ENCODE measurements at places on chromosomes 5 and 9.
A peak's percentile ranks its signal among the peaks of the same experiment; 100 is the strongest.

DNA sequence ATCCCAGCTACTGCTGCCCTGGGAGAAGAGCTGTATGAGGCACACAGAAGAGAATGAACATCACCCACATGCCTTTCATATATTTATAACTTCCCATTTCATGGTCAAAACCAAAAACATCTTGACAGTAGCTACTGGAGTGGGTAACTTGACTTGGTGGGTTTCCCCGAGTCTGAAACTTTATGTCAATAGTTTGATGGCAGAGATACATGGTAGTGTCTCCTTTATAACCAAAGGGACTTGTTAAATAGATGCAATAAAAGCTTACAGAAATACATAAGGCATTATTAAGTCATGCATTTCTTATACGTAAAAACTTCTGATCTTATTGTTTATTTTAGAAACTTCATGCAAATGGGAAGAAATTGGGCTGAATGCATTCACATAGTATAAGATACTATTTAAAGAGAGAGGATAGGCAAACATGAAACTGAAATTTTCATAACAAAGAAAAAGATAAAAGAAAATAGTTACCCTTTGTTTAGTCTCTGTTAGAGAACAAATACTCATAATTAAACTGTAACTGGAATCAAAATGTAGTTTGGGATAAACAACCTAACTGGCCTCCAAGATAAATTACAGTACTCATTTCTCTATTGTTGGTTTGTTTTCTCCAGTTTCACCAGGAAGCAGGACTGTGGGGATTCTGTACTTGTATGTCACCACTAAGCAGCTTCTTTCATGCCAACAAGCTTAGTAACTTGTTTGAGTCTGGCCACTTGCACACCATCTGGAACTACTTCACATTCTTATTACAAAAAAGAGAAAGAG is 459.3 kb upstream of the MEF2C start:
- H3K4me3 ChIP-seq, result no peak overlapping the region
- DNase-seq, result peak; percentile 86
- H3K27me3 ChIP-seq, result no peaks in the 10 kb centered on the region
- H3K4me1 ChIP-seq, result no peaks in the 10 kb centered on the region

DNA sequence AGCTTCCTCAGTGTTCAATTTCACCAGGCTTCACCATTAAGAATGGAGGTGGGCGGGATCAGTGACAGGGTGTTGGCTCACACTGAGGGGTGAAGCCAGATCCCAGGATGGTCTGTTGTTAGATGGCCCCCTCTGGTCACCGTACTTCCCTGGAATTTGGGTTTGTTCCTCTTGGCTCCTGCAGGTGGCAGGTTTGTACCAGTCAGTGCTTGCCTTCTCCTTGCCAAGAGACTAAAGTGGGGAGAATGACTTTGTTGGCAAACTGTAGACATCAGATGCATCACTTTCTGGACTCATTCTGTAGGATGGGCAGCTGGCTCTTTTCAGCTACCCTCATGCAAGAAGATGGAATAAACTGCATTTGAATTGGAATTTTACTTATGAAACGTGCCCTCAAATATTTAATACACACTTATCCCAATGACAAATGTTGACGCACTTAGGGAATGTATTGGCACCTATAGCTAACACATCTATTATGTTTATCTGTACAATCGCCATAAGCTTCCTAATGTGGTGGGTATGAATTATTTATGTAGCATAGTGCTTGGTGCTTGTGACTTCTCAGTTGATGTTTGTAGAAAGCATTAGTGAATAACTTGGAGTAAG is 31.4 kb upstream of the ANKRD55 start:
- peaks cover 8% of the 10 kb centered on the region for H3K4me1 ChIP-seq
- H3K27me3 ChIP-seq, result no peaks in the 10 kb centered on the region
- H3K36me3 ChIP-seq, result no peaks in the 10 kb centered on the region
- no peak overlapping the region for H3K4me3 ChIP-seq

DNA sequence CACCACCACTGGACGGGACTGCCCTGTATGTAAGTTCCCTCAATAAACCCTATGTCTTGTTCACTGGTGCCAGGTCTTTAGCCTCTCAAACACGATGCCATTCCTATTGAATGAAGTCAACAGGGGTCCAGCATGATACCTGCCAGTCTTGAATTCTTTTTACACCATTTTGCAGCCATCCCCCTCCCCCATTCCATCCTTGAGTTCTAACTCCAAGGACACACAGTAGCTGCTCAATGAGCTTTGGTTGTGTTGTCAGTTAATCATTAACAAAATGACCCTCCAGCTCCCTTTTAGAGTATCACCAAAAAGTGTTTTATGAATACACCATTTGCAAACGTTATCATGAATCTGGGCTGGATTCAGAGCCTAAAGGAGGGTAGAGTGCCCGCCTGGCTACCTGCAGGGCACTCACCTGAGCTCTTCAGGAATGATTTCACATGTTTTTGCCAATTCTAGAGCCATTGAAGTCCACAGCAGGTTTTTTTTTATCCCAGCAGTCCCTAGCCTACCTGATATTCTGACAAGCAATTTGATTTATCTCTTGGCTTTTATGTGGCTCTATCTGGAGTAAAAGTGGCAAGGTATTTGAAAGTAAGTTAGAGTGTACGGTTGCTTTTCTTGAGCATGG is 271.8 kb downstream of the SMARCA2 start:
- H3K4me1 ChIP-seq, result no peaks in the 10 kb centered on the region
- no peak overlapping the region for H3K4me3 ChIP-seq
- DNase-seq, result no peak
- no peaks in the 10 kb centered on the region for H3K36me3 ChIP-seq

- no peak overlapping the region for H3K4me3 ChIP-seq
- no peak overlapping the region for H3K27ac ChIP-seq
- H3K4me1 ChIP-seq, result peaks cover 2% of the 10 kb centered on the region
- H3K27me3 ChIP-seq, result no peaks in the 10 kb centered on the region
- H3K36me3 ChIP-seq, result peaks cover 3% of the 10 kb centered on the region
- no peak for DNase-seq
These were observed 550 bp upstream of the CKMT2 start for GRCh38 chr5:81232464-81233079.

GRCh38 chr9:13017260-13017659 is 242.4 kb downstream of the LURAP1L start:
- DNase-seq, result no peak
- H3K4me1 ChIP-seq, result peaks cover 2% of the 10 kb centered on the region
- no peaks in the 10 kb centered on the region for H3K27me3 ChIP-seq
- H3K36me3 ChIP-seq, result no peaks in the 10 kb centered on the region
- no peak overlapping the region for H3K4me3 ChIP-seq

- H3K27me3 ChIP-seq, result no peaks in the 10 kb centered on the region
- H3K36me3 ChIP-seq, result no peaks in the 10 kb centered on the region
- no peak for DNase-seq
These were observed 535.8 kb downstream of the EBF1 start for GRCh38 chr5:158563760-158564390.

DNA sequence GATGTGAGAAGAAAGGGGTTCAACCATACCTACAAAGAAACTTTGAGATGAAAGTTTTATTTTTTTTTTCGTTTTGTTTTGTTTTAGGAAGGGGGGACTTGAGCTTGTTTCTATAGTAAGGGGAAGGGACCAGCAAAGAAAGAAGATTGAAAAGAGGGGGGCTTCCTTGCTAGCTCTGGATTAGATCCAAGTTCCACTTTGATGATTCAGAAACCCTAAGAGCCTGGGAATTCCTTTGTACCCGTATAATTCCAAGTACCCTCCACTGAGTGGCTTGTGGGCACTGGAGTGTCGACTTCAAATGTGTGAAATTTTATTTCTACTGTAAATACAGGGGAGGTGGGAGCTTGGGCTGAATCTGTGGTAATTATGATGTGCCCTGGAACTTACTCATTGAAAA is 10.9 kb downstream of the MAMDC2 start:
- H3K27ac ChIP-seq, result no peak overlapping the region
- no peak overlapping the region for H3K4me3 ChIP-seq
- H3K4me1 ChIP-seq, result peaks cover 1% of the 10 kb centered on the region
- H3K36me3 ChIP-seq, result no peaks in the 10 kb centered on the region
- no peaks in the 10 kb centered on the region for H3K27me3 ChIP-seq

GRCh38 chr5:53373451-53374158 is 106.8 kb upstream of the FST start:
- no peaks in the 10 kb centered on the region for H3K27me3 ChIP-seq
- peaks cover 2% of the 10 kb centered on the region for H3K4me1 ChIP-seq
- no peak overlapping the region for H3K4me3 ChIP-seq
- DNase-seq, result peak; percentile 62
- no peaks in the 10 kb centered on the region for H3K36me3 ChIP-seq
- H3K27ac ChIP-seq, result no peak overlapping the region

DNA sequence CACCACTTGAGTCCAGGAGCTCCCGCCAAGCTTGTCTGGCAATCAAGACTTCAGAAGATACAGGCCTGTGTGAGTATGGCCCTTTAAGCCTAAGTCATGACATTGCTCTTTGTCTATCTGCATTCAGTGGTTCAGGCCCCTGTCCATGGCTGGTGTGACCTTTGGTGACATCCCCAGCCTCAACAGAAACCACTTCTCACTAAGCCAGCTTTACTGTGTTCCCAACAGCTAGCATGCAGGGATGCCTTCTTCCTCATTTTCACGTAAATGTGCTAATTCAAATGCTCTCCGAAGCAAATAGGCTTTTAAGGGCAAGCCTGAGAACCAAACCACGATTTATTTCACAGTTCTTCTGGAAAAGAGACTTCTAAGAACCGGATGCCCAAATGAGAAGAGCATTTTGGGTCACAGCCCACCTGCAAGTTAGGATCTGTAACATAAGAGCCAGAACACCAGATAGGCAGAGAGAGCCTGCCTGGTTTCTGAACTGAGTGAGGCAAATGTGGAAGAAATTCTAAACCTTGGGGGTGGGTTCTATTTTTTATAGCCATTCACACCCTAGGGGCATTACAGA is 14.9 kb downstream of the CD180 start:
- H3K27me3 ChIP-seq, result no peaks in the 10 kb centered on the region
- no peak overlapping the region for H3K4me3 ChIP-seq
- H3K36me3 ChIP-seq, result no peaks in the 10 kb centered on the region
- H3K4me1 ChIP-seq, result no peaks in the 10 kb centered on the region

Measured in IMR-90 (cell line).